ENCODE measurements at places on chromosomes 6 and 20.

DNA sequence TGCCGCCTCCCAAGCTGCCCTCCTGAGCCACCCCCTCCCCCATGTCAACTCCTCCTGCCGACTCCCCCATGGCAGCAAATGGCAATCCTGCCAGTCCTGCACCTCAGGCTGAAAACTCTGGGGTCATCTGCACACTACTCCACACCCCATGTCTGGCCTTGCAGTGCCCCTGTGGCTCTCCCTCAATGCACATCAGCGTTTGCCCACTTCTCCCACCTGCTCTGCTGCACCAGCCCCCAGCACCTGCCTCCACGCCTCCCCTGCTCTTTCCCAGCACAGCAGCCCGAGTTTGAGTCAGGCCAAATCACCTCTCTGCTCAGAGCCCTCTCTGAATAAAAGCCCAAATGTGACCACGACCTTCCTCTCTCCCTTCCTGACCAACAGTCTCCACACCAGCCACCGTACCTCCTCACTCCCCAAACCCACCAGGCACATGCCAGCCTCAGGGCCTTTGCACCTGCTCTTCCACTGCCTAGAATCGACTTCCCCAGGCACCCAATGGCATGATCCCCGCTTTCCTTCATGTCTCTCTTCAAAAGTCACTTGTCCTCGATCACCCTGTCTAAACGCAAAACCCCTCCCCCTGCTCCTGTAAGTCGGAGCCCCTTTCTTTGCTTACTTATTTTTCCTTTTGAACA lies 4.3 kb downstream of the PXDC1 start:
- no peak for DNase-seq

DNA sequence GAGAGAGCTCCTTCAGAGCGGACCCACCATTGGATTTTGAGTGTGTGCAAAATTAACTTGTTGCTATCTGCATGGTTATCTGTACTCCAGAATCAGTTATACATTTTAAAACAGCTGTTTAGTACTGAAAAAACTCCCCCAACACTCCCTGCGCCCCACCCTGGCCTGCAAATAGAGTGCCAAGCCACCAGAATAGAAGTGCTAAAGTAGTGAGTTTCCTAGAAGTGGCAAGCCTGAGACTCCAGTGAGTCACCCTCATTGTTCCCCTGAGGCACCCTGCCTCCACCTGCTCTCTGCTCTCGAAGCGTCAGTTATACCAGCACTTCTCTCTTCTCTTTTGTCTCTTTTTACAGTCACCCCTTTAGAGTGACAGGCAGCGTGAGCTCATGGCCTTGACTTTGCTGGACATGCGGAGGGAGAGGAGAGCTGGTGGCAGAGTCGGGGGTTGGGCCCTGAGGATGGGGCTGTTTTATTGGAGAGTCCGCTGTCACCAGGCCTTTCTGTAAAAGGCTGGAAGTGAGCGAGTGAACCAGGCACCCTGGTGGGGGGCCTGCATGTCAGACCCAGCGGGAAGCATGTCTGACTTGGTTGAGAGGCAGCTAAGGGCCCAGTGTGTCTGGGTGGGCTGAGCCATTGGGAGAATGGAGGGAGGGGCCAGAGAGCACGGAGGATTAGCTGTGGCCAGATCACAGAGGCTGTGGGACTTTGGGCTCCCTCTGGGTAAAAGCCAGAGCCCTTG lies 10.4 kb downstream of the IGF2R start:
- DNase-seq: peak; percentile 54

GRCh38 chr6:143680141-143680540 lies 2.4 kb downstream of the PHACTR2 start:
- no peak for DNase-seq

DNA sequence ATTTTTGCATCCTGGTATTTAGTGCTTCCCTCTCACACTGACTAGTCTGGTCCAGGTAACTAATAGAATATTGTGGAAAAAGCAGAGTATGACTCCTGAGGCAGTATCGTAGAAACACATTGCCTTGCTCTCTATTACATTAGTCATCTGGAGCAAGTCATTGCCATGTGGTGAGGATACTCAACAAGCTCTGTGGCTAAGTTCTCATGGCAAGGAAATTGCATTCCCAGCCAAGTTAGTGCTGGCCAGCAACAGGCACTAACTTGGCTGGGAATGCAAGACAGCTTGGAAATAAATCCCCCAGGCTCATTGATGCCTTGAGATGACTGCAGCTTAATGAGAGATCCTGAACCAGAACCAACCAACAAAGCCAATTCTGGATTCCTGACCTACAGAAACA lies 39.7 kb upstream of the HTR1B start:
- DNase-seq: no peak

- no peak for DNase-seq
These were observed 15.3 kb downstream of the HCK start for GRCh38 chr20:32067234-32067821.

Data from stimulated activated CD4-positive, alpha-beta T cell treated with anti-CD3 and anti-CD28 coated beads, Interleukin-2, amount 100 ng/mL, for 4 hours (primary cell).